ENCODE measurements at places on chromosomes 7 and 10. TPM values are rescaled to one million over a fixed set of nuclear protein-coding genes. Genes with fewer than 3 reads are reported as not detected.

Gene RBP3
- not detected for total RNA-seq

Gene PGAM2
- 0.32 TPM for total RNA-seq

Gene HDAC9
- 13.0 TPM for total RNA-seq

Gene CAMK1D
- total RNA-seq = 1.6 TPM

Gene PRSS1
- total RNA-seq = not detected

Gene ARHGEF35
- total RNA-seq = 2.8 TPM

Data from hair follicle dermal papilla cell (primary cell).